ENCODE measurements at places on chromosomes 7 and 10.

- DNase-seq: no peak
Measured at GRCh38 chr10:11335881-11336430, 275.5 kb downstream of the USP6NL start.

DNA sequence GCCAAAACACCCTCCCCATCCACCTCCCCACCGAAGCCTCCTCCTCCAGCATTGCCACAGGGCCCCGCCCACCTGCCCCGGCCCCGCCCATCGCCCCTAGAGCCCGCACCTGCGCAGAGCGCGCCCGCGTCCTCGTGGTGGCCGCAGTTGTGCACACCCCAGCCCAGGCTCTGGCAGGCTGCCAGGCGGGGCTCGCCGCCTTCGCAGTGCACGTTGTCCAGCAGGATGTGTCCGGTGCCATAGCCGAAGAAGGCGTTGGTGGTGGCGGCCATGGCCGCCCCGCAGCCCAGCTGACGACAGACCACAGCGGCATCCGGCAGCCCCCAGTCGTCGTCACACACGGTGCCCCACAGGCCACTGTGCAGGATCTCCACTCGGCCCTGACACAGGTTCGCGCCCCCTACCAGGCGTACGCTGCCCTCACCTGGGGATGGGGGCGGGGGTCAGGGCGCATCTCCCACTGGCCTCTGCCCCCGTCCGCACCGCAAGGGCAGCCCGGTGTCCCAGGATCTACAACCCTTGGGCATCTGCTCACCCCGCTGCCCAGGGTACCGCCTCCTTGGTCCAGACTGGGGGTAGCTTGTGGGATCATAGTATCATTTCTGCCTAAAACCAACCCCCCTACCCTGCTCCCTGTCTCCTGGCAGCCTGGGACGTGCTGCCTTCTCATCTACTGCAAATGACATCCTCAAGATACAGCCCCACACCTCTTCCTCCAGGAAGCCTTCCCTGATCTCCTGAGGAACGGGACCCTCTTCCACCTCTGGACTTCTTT is 11.9 kb downstream of the SSC4D start:
- DNase-seq: peak; percentile 95

- DNase-seq: no peak
Measured at GRCh38 chr10:42112331-42113157, 525.8 kb downstream of the ZNF33B start.

DNA sequence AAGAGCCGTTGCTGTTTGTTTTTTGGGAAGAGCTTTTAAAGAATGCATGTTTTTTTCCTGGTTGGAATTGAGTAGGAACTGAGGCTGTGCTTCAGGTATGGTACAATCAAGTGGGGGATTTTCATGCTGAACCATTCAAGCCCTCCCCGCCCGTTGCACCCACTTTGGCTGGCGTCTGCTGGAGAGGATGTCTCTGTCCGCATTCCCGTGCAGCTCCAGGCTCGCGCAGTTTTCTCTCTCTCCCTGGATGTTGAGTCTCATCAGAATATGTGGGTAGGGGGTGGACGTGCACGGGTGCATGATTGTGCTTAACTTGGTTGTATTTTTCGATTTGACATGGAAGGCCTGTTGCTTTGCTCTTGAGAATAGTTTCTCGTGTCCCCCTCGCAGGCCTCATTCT is 31.6 kb downstream of the PFKFB3 start:
- DNase-seq: no peak

- no peak for DNase-seq
Measured at GRCh38 chr7:39333701-39334100, 232.5 kb upstream of the YAE1 start.

DNA sequence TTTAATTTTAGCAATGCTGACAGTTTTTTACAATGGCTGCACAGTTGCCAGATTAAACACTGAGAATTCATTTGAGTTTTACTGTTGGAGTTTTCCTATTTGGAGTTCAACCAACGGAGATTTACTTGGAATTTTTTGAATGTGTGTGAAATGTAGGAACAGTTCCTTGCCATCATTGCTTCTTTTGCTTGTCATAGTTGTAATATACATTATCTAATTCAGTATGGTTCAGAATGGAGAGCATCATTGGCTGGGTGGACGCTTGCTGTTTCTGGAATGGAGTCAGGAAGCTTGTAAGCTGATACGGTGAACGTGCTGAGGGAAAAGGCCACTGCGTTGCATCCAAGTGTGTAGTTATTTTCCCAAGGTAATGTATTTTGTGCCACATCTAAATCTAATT is 404.3 kb upstream of the KLF6 start:
- DNase-seq: no peak

- no peak for DNase-seq
Measured at GRCh38 chr10:114279901-114280644, 41.0 kb downstream of the VWA2 start.

GRCh38 chr7:54705436-54705835 is 53.6 kb downstream of the SEC61G start:
- DNase-seq: no peak

- no peak for DNase-seq
Measured at GRCh38 chr7:40545739-40546138, 410.9 kb downstream of the SUGCT start.

DNA sequence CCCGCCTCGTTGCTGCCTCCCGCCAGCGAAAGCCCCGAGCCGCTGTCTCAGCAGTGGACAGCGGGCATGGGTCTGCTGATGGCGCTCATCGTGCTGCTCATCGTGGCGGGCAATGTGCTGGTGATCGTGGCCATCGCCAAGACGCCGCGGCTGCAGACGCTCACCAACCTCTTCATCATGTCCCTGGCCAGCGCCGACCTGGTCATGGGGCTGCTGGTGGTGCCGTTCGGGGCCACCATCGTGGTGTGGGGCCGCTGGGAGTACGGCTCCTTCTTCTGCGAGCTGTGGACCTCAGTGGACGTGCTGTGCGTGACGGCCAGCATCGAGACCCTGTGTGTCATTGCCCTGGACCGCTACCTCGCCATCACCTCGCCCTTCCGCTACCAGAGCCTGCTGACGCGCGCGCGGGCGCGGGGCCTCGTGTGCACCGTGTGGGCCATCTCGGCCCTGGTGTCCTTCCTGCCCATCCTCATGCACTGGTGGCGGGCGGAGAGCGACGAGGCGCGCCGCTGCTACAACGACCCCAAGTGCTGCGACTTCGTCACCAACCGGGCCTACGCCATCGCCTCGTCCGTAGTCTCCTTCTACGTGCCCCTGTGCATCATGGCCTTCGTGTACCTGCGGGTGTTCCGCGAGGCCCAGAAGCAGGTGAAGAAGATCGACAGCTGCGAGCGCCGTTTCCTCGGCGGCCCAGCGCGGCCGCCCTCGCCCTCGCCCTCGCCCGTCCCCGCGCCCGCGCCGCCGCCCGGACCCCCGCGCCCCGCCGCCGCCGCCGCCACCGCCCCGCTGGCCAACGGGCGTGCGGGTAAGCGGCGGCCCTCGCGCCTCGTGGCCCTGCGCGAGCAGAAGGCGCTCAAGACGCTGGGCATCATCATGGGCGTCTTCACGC is 825 bp downstream of the ADRB1 start:
- no peak for DNase-seq

GRCh38 chr10:43340619-43341018 is 30.8 kb upstream of the FXYD4 start:
- no peak for DNase-seq

- no peak for DNase-seq
Measured at GRCh38 chr7:100627238-100627549, 14.2 kb downstream of the TFR2 start.

DNA sequence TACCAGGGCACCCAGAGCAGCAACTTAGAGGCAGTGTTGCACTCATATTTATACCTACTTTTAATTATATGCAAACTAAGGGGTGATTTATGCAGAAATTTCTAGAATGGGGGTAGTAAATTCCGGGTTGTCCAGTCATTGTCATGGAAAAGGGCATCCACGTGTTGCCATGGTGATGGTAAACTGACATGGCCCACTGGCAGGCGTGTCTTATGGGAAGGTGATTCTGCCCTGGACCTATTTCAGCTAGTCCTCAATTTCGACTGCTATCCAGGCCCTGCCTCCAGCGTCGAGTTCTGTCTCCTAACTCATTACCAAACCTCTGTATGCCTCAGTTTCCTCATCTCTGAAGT is 12.8 kb downstream of the SNX8 start:
- no peak for DNase-seq

- peak; percentile 44 for DNase-seq
Measured at GRCh38 chr10:45418849-45419675, 45.0 kb downstream of the ALOX5 start.

DNA sequence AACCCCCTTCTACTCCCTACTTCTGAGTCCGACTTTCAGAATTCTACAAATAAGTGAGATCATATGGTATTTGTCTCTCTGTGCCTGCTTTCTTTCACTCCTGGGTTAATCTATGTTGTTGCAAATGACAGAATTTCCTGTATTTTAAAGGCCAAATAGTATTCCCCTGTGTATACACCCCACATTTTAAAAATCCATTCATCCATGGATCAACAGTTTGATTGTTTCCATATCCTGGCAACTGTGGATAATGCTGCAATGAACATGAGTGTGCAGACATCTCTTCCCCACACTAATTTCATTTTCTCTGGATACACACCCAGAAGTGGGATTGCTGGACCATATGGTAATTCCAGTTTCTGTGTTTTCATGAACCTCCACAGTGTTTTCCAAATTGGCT is 225.8 kb upstream of the TCERG1L start:
- DNase-seq: no peak

GRCh38 chr10:24156686-24157085 is 52.3 kb upstream of the KIAA1217 start:
- DNase-seq: no peak

GRCh38 chr7:131066635-131067034 is 261.0 kb upstream of the MKLN1 start:
- no peak for DNase-seq

- no peak for DNase-seq
Measured at GRCh38 chr7:32893207-32893524, 1.6 kb upstream of the KBTBD2 start.

- peak; percentile 83 for DNase-seq
Measured at GRCh38 chr7:139777133-139777891, 486 bp downstream of the HIPK2 start.

Measured in NCI-H1417 (cell line).